ENCODE measurements at places on chromosomes 4 and X.

- peak; percentile 37 for DNase-seq
Observed at GRCh38 chrX:107673933-107674479, 45.7 kb downstream of the PRPS1 start.

GRCh38 chr4:37732526-37733186, 46.5 kb upstream of the RELL1 start:
- DNase-seq, result no peak

GRCh38 chrX:39857780-39858179, 240.0 kb downstream of the BCOR start:
- no peak for DNase-seq

DNA sequence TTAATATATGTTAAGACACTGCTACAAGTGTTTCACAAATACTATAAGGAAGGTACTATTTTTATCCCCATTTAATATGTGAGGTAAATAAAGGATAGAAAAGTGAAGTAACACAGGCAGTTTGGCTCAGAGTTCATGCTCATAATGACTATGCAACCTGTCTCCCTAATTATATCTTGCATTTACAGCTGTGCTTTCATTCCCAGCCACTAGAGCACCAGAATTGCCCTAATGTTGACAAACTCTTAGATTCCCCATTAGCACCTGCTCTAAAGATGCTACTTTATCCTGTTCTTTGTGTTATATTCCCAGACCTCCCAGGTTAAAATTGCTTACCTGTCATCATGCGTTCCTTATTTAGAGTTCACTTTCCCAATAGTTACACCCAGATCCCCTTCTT, 833.6 kb downstream of the CCSER1 start:
- no peak for DNase-seq

DNA sequence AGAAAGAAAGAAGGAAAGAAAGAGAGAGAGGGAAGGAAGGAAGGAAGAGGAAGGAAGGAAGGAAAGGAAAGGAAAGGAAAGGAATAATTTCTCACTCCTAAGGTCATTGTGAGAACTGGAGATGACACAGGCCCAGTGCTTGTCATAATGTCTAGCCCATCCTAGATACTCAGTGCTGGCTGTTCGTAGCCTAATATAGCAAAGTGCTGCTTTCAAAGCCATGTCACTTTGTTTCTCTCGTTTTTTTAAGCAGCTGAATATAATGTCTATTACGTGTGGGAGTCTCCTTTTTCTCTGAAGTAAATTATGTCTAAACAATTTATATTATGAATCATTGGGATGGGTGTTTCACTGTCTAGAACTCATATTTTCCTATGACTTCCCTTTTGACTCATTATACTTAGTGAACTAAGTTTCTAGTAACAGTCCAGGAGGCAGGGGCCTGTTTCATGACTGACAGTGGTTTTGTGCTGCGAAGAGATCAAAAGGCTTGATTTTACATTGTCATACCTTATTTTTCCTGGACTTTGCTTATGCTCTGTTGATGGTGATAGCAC, 327.0 kb upstream of the ZFP42 start:
- no peak for DNase-seq

DNA sequence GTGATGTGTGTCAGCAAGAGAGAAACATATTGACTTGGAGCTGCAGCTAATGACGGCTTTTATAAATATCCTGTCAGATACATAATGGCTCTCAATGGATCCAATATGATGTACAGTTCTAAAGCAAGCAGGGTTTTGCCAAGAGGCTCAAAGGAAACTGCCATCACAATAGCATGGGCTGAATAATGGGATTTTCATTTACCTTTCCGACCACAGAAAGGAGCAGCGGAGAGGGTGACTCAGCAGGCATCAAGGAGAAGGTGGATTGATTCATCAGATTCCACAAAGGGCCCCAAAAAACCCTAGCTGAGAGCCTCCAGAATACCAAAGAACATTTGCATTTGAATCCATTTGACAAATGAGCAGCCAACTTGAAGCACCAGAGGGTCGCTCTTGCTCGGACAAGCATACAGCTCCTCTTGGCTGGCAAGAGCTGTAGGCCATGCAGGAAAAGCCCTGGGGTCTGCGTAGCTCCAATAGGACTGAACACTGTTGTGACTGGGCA, 355.7 kb upstream of the NOCT start:
- no peak for DNase-seq

- no peak for DNase-seq
Observed at GRCh38 chr4:152571770-152572169, 35.9 kb upstream of the FBXW7 start.

DNA sequence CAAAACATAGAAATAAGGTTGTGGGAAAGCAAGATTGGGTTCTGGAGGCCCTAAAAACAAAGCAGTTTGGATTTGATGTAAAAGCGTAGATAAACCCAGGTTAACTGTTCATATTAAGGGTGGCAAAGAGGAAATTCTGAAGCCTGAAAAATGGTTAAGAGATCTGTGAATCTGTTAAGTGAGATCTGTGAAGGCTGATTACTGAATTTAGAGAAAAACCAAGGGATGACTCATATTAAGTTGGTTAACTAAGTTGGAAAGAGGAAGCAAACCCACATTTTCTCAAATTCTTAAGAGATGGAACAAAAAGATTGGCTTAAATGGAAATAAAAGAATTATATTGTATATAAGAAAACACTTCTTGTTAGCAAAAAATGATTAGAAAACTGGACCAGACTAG, 22.8 kb downstream of the GPAT3 start:
- DNase-seq, result no peak
